ENCODE measurements at places on chromosomes 3 and 15.
A peak's percentile ranks its signal among the peaks of the same experiment; 100 is the strongest.

DNA sequence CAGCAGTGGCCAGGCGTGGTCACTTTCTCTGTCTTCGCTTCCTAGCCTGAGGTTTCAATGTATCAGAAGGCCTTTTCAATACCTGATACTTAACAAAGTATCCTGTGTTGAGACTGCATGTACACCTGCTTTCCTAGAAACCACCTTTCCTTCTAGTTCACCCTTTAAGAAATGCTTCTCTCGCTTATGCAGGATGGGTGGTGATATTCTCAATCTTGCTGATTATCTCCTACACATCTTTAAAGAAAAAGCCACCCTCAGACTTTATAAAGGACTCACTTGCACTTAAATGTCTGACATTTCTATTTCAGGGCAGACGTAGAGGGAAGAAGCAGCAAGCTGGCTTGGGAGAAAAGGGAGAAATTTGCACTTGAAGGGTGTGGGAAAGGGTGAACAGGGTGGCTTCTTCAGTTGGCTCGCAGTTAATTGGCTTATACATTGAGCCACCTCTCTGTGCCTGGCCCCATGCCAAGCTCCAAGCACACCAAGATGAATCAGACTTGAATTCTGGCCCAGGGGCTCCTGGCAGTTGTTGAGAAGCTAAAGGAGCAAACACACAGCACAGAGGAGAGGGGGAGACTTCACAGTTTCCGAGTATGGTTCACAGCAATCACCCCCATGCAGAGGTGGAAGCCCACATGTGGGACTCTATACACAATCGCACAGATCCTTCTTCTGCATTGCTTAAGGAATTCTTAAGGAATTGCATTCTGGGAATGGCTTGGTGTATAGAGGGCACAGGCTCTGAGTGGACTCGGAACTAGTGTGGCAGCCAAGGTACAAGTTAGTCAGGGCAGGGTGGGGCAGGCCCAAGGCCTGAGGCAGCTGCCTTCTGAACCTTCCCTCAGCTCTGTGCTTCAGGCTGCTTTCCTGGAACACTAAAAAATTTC lies 1.3 kb downstream of the ARL6IP5 start:
- peak; percentile 65 for DNase-seq

- no peak for DNase-seq
Observed at GRCh38 chr3:58459160-58459559, 25.5 kb upstream of the PDHB start.

- DNase-seq: no peak
Observed at GRCh38 chr15:96351761-96352603, 21.5 kb downstream of the NR2F2 start.

DNA sequence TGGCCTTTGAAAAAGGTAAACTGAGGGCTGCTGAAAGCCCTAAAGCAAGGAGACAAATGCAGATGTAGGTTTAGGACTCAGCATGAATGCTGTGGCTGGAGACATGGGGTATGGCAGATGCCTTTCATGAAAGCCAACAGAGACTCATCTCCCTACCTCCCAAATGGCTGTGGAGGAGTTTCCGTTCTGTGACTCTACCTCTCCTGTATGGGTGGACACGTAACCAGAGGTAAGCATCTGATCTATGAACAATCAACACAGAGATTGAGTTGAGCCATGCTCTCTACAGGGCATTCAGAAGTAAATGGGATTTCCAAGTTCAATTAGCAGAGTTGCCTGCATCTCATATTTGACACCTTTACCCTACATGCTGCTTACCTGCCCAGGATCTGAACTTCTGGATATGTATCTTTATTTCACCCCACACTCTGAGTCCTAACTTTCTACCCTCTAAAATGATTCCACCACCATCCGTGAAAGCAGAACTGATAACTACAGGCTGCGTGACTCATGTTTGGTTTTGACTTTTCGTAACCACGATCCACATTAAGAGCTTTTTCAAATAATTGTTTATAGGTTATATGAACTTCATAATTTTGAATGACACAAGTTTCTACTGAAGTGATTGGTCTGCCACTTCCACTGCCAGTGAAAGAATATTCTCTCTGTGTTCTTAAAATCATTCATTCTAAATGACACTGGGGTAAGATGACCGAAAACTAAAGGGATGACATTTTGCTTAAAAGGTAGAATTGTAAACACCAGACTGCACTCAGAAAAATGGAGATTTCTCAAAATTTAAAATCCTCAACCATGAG lies 1058.7 kb downstream of the FHIT start:
- DNase-seq: no peak

DNA sequence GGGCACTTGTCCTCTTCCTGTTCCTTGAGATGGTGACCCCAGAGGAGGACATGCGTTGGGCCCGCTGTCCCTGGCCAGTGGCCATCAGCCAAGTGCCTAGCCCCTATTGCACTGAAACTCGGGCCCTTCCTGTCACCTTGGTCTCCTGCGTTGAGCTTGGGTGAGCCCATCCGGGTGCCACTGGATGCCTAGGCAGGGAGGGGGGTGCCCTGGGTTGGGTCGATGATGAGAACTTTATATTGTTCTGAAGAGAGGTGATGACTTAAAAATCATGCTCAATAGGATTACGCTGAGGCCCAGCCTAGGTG lies 221.8 kb downstream of the SNRPN start:
- no peak for DNase-seq

DNA sequence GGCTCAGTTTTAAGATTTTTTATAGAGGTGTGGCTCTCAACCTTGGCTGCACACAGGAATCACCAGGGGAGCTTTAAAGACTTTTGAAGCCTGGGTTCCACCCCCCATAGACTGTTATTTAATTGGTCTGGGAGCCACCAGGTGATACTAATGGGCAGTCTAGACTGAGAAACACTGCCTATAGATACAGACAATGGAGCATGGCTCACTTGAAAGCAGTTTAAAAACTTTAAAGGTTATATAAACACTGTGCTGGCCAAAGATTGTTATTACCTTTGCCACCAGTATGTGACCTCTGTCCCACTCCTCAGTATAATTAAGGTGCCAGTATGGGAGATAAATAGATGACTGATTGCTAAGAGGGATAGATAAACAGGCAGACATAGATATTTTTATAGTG lies 3.8 kb downstream of the GOLIM4 start:
- no peak for DNase-seq

DNA sequence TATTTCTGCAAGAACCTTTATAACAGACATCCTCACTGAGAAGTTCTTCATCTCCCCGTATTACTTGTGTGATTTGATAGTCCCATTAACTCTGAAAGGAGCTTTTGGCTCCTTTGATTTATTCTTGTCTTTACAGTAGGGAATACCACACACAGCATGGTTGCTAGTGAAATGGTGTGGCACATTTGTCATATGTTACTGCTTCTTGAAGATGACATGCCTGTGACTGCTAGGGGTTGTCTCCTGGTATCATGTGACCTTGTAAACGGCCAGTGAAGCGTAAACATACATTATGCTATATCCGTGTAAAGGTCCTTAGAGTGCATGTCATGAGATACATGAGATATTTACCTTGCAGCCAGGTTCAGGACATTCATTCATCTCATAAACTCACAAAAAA lies 197.9 kb downstream of the RYR3 start:
- DNase-seq: no peak

GRCh38 chr15:41822471-41822870 lies 5.4 kb upstream of the JMJD7 start:
- no peak for DNase-seq

DNA sequence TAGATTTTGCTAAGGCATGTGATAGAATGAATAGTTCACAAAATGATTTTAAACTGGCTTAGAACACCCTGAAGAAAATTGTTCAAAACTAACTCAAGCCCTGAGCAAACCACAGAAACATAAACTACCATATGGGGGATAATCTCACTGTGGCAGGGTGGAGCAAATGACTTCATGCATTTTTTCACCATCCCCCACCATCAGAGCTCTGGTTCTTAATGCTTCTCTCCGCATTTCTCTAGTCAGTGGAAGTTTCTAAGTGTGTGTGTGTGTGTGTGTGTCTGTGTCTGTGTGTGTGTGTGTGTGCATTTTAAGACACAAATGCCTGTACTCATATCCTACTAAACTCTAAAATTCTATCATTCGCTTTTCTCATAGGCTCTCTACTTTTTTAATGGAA lies 107.1 kb upstream of the PHLDB2 start:
- no peak for DNase-seq

DNA sequence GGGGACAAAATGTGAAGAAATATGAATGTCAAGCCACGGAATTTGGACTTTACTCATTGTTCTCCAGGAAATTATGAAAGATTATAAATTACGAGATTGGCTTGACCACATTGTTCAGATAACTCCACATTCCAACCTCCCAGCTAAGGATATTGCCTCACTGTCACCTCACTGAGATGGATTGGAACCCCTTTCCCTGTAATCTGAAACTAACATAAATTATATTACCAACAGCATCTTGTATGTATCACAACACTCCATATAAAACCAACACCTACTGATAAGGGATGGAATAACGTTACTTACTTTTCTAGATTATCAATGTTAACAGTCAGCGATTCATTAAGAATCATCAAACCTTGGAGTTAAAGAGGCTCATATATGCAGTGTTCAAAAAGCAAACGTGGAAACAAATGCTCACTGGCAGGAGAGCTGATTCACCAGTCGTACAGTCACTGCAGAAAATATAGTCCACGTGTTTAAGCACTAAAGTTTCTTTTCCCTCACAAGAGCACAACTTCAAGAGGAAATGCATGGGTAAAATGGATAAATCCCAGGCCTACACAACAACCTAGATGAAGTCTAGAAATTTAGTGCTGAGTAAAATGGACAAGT lies 451.5 kb downstream of the FGF12 start:
- DNase-seq: no peak
